NCI-H524 (cell line): ENCODE measurements at places on chromosomes 4 and X.
A peak's percentile ranks its signal among the peaks of the same experiment; 100 is the strongest.

GRCh38 chr4:70629469-70630090, 1.0 kb downstream of the ENAM start:
- no peak for DNase-seq

DNA sequence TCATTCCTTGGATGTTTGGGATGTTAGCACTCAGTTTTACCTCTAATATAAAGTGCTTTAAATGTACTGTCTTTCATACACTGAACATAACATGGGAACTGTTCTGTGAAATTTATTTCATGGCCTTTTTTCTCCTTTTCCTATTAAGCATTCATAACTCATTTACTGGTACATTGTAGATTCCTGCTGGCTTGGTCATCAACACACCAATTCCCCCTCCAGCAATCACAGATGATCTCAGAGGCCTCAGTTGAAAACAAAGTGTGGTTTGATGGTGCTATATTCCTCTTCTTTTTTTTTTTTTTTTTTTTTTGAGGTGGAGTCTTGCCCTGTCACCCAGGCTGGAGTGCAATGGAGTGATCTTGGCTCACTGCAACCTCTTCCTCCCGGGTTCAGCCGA, 61.9 kb upstream of the FAM47B start:
- DNase-seq, result no peak

DNA sequence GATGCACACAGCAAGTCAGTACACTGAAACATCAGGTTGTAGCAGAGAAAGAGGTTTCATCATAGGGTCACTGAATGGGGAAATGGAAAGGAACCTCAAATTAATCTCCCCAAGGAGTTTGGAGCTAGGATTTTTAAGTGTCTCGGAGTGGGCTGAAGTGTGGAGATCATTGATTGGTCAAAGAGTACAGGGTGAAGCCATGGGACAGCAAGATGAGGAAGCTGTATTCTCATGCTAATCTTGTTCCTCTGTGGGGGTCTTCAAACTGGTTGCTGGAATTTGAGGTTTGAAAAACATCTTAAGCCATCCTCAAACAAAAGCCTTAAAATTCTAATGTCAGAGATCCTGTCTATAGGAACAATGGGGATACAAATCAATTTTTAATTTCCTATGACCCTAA, 78.8 kb upstream of the TEX13A start:
- DNase-seq, result no peak

- DNase-seq, result no peak
These were observed 234.7 kb downstream of the LDB2 start for GRCh38 chr4:16663732-16664131.

GRCh38 chr4:25320773-25321172, 8.2 kb downstream of the ZCCHC4 start:
- DNase-seq, result no peak

GRCh38 chrX:44954562-44954961, 81.6 kb downstream of the KDM6A start:
- no peak for DNase-seq

DNA sequence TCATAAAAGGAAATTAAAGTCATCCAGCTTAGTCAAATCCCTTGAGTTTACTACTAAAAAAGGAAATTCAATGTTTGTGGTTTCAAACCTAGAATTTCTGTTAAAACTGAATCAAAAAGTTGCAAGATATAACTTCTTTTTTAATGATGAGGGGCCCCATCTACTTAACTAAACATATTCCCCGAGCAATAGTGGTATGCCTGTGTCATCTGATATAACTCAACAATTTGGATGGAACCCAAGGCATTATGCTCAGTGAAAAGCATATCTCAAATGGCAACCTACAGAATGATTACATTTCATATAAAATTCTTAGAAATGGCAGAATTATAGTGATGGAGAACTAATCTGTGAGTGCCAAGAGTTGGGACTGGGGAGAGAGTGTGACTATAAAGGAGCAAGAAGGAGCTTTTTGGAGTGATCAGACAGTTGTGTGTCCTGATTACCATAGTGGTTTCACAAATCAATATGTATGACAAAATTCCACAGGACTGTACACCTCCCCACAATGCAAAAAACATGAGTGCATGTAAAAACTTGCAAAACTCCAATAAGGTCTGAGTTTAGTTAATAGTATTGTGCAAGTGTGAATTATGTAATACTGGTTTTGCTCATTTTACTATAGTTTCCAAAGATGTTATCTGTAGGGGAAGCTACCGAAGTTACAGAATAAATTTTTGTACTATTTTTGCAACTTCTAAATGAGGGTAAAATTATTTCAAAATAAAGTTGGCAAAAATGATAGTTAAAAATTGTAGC, 323.2 kb downstream of the ARHGAP24 start:
- DNase-seq, result no peak

- DNase-seq, result no peak
These were observed 441.9 kb downstream of the FSTL5 start for GRCh38 chr4:161721947-161722346.

DNA sequence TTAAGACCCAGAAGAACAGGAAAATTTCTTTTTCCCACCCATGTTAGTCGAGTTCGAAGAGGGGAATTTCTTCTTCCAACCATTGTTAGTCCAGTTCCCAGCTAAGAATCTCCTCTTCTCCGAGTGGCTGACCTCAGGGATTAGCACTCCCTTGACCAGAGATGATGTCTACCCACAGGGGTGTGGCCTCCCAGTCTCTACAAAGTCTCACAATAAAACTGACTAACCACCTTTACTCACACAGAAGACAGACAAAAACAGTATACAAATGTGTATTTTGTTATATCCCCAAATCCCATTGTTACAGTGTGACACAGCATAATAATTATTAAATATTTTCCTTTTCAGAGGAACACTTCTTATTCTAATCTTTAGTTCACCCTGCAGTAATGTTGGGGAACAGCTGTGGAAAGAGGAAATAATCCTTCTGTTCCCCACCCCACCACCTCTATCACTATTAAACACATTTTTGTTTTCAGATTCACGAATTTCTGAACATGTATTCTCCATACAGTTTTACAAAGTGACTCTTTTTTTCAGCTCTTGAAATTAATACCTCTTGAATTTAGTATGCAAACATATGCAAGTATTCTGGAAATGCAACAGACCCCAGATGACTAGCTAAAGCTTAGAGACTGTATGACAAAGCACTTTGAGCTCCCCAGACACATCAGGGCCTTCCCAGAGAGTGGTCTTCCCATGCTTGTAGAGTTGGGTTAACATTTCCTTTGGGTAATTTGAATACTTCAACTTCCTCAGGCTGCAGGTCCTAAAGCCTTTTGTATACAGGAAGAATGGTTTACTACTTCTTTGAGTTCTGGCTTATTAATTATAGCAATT, 62.5 kb upstream of the NFKB1 start:
- DNase-seq, result no peak

DNA sequence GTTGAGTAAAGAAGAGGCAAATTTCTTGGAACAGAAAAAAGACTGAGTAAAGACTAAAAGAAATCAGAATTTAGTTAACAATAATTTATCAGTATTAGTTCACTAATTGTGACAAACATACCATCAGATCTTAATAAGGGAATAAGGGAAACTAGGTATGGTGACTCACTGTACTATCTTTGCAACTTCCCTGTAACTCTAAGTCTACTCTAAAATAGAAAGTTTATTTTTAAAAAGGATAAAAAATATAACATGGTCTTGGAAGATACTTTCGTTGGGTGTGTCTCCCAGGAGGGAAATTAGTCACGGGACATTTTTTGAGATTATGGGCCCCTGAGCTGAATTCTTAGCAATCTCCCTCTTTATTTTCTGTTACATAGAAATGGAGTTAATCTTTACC, 97.3 kb downstream of the EMCN start:
- DNase-seq, result no peak

DNA sequence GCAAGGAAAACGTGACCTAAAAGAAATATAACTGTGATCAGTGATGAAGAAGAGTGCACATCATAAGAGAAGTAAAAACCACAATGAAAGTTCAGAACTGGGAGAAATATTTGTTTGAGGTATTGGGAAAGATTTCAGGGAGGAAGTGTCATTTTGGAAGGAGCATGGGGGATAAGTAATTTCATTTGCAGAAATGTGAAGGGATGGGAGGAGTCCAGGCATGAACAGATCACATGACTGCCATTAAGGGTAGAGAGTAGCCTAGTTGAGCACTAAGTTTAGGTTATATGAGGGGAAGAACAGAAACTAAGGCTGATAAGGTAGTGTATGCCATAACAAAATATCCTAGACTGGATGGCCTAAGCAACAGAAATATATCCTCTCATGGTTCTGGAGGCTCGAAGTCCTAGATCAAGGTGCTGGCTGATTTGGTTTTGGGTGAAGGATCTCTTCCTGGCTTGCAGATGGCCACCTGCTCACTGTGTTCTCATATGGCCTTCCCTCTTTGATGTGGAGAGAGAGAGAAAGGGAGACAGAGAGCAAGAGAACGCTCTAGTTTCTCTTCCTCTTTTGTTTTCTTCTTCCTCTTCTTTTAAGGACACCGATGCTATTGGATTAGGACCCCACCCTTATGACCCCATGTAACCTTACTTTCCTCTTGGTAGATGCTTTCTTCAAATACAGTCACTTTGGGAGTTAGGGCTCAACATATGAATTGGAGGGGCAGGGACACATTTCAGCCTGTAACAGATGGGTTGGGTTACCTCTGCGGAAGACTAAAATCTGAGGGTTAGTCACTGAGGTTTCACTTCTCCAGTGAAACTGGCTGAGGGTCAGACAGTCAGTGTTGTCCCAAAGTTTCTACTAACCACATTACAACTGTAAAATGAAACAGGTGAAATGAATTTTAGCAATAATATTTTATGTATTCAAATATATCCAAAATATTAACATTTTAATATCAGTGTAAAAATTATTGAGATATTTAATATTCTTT, 77.9 kb downstream of the EGF start:
- no peak for DNase-seq

DNA sequence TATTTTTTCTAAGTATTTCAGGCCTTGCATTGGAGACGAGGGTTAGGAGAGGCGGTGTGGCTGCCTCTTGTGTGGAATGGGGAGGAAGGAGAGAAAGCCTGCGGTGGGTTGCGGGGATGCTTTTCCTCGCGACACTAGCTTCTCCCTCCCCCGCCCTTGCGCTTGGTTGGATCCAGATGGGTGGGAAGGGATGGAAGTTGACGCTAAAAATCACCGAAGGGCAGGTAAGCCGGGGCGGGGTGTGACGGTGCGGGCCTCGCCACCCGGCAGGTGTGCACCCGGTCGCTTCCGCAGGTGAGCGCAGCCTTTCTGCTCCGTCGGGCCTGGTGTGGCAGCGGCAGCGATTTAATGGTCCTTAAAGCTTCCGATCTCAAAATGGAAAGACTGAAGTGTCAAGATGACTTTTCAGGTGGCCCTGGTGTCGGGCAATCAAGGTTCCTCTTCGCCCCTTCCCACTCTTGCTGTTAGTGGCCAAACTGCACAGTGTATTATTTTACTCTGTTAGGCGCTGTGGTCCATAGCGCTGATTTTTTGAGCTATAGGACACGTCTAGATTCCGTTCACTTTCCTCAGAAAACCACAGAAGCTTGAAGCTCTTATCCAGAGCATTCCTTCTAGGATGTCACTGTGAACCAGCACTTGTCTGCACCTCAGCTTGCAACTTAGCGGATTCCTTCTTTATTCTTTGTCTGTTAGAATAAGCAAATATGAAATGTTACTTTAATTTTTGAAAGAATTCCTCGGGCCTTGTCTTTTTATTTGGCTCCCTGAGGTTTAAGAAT, 765 bp downstream of the ENOPH1 start:
- DNase-seq, result no peak

DNA sequence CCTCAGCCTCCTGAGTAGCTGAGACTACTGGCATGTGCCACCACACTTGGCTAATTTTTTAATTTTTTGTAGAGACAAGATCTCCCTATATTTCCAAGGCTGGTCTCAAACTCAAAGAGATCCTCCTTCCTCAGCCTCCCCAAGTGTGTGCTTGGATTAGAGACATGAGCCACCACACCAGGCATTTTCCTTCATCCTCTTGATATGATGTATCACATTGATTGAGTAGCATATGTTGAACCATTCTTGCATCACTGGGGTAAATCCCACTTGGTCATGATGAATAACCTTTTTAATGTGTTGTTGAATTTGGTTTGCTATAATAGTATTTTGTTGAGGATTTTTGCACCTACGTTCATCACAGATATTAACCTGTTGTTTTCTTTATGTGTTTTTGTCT, 24.2 kb upstream of the PPM1K start:
- DNase-seq, result no peak

- DNase-seq, result no peak
These were observed 70.5 kb downstream of the HADH start for GRCh38 chr4:108060164-108060563.

GRCh38 chr4:155676430-155676825, 9.8 kb downstream of the GUCY1A1 start:
- DNase-seq, result no peak

DNA sequence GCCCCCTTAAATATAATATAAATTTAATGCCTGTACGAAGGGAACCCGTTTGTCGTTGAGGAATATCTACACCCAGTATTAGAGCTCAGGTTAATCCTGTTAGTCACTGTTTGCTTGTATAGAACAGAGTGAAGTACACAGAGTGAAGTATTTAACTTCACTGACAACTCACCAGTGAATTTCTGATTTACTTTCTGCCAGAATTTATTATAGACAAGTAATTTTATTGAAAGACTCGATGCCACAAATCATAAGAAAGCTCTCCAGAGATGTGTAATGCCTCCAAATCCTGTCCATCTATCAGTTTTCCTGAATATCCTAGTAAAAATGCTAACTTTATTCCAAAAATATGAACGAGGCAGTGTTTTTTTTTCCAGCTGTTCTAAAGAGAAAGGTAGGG, 1.6 kb downstream of the GAB1 start:
- DNase-seq, result no peak

DNA sequence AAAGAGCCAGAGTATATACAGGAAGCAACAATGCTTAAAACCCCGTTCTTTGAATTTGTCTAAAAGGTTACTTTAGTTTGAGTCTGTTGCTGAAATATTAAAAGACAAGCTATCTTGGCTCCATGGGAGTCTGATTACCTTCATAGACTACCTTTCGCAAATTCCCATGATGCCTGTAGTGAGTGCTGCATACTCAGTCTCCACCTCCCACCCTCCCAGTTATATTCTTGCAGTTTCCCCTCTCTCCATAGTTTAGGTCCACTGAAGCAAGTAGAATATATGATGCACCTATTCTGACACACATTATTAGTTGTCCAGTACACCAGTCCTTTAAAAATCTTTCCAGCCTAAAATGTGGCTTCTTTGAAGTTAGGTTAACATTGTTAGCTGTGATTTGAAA, 2.4 kb downstream of the CNKSR2 start:
- DNase-seq, result no peak

DNA sequence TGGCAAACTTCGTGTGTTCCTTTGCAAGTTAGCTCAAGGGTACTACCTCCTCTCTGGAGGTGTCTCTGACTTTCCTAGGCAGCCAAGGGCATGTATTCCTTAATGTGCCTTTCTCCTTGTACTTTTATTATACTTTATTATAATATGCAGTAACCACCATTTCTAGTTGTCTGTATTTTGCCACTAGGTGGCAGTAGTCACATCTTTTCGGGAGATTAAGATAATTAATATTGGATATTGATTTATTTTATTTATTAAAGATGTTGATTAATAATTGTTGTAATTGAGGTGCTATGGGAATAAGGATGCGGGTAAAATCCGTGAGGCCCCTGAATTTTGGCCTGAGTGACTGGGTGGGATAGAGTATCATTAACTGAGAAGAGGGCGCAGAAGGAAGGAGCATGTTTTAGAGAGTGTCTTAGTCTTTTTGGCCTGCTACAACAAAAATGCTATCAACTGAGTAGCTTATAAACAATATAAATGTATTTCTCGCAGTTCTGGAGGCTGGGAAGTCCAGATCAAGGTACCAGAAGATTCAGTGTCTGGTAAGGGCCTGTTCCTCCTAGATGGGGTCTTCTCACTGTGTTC, 153.3 kb downstream of the TMEM164 start:
- peak; percentile 15 for DNase-seq

- DNase-seq, result peak; percentile 71
These were observed 230.7 kb downstream of the EVC2 start for GRCh38 chr4:5477613-5478012.

- DNase-seq, result no peak
These were observed 466.3 kb upstream of the HS3ST1 start for GRCh38 chr4:11894977-11895376.
